ENCODE measurements at places on chromosomes 3 and 15.
A peak's percentile ranks its signal among the peaks of the same experiment; 100 is the strongest.

- no peak for DNase-seq
Observed at GRCh38 chr15:99702895-99703602, 30.2 kb downstream of the LYSMD4 start.

DNA sequence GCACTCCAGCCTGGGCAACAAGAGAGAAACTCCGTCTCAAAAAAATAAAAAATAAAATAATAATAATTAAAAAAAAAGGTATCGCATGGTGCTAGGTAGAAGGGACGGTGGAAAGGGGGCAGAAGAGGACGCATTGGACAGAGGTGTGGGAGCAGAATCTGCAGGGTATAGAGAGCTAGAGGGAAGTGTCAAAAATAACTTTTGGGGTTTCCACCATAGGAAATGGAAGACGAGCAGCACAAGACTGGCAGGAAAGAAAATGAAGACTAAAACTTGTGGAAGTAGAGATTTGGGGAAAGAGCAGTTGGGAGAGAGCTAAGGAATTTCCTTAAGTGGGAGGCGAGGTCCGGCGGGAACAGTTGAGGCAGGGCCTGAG lies 585 bp upstream of the MKRN2 start:
- no peak for DNase-seq

- no peak for DNase-seq
Observed at GRCh38 chr15:42507514-42507913, 12.1 kb downstream of the SNAP23 start.

DNA sequence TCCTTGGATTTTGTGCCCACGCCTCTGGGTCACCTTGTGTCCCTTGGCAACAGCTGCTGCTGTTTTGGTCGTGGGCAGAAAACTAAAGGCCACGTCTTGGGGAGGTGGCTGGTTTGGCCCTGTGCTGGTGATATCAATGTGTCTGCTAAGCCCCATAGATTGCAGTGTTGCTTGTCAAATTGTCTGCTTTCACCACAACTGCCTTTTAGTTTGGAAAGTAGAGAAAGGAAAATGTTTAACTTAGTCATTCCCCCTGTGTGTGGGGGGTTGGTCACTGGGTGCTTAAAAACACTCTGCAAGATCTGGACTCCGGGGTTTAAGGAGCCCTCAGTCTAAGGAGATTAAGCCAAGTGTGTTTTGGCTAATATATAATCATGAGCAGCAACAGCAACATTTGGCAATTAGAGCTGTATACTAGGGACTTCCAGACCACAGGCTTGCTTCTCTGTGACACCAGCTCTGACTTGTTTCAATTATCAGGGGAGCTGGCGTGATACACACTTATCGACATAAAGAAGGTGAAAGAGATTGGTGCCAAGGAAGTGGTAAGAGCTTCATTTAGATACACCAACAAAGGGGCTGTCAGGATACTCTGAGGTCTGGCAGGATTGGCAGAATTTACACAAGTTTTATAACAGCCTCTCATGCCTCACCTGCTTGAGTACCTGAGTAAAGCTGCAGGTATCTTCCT lies 3.5 kb downstream of the SMAD3 start:
- DNase-seq = no peak

GRCh38 chr3:196057760-196058331 lies 24.0 kb downstream of the TFRC start:
- no peak for DNase-seq

- DNase-seq = no peak
Observed at GRCh38 chr3:77412021-77412438, 372.1 kb downstream of the ROBO2 start.

GRCh38 chr3:179797192-179797591 lies 144.4 kb downstream of the USP13 start:
- DNase-seq = no peak

DNA sequence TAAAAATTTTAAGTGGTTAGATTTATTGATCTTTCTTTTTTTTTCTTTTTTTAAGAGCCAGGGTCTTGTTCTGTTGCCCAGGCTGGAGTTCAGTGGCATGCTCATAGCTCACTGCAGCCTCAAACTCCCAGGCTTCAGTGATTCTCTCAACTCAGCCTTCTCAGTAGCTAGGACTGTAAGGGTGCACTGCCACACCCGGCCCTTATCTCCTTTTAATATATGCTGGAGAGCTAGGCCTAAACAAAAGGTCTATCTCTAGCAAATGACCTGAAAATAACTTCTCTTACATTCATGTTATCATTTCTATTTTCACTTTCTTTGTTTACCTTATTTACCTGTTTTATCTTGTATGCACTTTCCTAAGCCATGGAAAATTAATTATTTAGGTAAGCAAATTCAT lies 35.2 kb upstream of the MELTF start:
- DNase-seq = no peak

GRCh38 chr3:77392181-77392580 lies 352.3 kb downstream of the ROBO2 start:
- no peak for DNase-seq

DNA sequence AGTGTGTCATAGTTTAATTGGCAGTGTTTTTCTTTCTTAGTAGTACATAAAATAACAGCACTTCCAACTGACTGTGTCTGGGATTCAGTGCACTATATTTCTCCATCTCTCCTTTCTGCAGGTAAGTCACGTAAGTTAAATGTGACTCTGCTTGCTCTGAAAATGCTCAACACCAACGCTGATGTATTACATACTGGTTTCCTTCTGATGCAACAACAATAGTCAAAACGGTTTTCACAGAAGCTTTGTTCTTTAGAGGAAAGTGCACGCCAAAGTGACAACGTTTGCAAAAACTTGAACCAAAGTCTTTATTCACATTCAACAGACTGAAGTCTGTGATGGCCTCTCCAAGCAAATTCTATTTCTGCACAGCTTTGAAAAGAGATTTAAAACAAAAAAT lies 707.1 kb upstream of the CFAP20DC start:
- DNase-seq = no peak

- no peak for DNase-seq
Observed at GRCh38 chr15:74920456-74920855, 13.8 kb upstream of the FAM219B start.

GRCh38 chr15:93862791-93863190 lies 368.6 kb upstream of the MCTP2 start:
- no peak for DNase-seq

- no peak for DNase-seq
Observed at GRCh38 chr15:74782259-74783071, 585 bp downstream of the CSK start.

DNA sequence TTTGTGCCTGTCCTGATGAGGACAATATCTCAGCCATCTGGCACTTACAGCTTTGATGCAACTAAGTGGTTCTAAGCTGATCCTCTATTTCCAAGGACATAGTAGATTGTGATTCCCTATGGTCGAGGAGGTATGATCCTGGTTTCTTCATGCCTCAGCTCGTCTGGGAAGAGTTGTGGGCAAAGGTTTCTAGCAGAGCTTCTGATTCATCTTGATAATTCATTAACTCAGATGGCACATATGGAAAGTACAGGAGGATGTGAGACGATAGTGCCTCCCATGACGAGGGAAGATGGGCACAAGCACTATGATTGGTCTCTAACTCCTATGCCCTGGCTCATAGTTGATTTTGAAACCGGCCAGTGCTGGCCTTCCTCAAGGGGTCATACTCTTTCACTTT lies 334.2 kb upstream of the SEMA6D start:
- DNase-seq = no peak

- peak; percentile 57 for DNase-seq
Observed at GRCh38 chr3:156291272-156292123, 171.1 kb downstream of the KCNAB1 start.

- no peak for DNase-seq
Observed at GRCh38 chr3:62718515-62719320, 156.5 kb downstream of the CADPS start.

DNA sequence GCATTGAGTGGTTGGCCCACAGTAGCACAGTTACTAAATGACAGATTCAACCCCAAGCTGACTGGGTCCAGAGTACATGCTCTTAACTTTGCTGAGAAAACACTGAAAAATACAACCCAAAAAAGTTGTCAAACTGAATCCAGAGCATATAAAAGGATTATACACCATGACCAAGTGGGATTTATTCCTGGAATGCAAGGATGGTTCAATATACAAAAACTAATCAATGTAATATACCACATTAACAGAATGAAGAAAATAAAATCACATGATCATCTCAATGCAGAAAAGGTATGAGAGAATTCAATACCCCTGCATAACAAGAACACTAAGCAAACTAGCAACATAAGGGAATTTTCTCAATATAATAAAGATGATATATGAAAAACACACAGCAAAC lies 98.5 kb downstream of the STAG1 start:
- DNase-seq = no peak

- DNase-seq = no peak
Observed at GRCh38 chr3:64827019-64827418, 139.2 kb upstream of the ADAMTS9 start.

- no peak for DNase-seq
Observed at GRCh38 chr15:67528513-67528912, 7.6 kb downstream of the C15orf61 start.

- DNase-seq = no peak
Observed at GRCh38 chr15:57012556-57012955, 94.1 kb downstream of the TCF12 start.

DNA sequence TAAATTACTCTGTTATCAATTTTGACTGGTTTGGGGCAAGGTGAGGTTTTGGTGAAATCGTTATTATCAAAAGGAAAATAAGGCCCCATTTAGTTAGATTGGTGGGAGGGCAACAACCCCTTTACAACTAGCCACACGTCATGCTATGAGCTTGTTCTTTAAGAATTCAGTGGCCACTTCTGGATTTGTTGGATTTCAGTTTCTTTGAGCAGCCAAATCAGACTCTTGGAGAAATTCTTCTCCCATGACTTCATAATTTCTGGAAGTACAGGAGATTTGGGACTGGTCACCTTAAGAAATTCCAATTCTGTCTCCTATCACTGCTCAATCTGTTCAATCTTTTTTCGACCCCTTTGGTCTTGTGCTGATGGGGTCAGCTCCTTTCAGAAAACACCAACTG lies 14.8 kb upstream of the WNT5A start:
- no peak for DNase-seq

DNA sequence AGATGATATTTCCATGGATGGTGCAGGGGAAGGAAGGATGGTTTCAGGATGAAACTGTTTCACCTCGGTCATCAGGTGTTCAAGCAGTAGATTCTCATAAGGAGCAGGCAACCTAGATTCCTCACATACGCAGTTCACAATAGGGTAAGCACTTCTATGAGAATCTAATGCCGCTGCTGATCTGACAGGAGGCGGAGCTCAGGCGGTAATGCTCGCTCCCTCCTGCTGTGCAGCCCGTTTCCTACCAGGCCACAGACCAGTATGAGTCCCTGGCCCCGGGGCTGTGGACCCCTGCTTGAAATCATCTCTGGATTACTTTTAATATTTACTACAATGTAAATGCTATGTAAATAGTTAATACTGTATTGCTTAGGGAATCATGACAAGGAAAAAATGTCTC lies 241.8 kb downstream of the ROBO2 start:
- DNase-seq = no peak

DNA sequence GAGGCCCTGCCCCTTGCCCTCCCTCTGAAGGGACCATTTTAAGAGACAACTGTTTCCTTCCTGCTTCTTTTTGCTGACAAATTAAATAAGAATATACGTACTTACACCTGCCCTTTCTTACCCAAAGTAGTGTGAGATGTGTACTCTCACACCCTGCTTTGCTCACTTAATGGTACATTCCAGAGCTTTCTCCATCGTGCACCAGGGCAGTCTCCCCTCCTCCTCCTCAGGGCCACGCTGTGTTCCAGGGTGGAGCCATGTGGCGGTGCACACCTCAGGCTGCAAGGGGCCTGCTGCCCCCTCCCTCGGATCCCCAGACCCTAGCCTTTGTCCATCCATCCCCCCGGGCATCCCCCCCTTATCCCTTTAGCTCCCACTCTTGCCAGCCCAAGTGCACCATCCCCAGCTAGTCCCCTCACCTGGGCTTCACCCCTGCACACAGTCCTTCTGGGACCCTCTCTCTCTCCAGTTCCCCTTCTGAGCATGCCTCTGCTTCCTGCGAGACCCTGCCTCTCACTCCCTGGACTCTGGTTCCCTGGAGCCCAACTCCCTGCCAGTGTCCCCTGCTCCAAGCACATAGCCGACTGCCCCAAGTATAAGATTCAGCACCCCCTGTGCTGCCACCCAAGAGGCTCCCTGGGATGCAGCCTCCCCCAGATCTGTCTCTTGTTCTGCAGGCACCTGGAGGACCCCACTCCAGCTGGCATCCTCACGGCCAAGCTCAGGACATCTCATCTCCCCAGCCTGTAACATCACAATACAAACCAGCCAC lies 89.5 kb upstream of the IQSEC1 start:
- no peak for DNase-seq

DNA sequence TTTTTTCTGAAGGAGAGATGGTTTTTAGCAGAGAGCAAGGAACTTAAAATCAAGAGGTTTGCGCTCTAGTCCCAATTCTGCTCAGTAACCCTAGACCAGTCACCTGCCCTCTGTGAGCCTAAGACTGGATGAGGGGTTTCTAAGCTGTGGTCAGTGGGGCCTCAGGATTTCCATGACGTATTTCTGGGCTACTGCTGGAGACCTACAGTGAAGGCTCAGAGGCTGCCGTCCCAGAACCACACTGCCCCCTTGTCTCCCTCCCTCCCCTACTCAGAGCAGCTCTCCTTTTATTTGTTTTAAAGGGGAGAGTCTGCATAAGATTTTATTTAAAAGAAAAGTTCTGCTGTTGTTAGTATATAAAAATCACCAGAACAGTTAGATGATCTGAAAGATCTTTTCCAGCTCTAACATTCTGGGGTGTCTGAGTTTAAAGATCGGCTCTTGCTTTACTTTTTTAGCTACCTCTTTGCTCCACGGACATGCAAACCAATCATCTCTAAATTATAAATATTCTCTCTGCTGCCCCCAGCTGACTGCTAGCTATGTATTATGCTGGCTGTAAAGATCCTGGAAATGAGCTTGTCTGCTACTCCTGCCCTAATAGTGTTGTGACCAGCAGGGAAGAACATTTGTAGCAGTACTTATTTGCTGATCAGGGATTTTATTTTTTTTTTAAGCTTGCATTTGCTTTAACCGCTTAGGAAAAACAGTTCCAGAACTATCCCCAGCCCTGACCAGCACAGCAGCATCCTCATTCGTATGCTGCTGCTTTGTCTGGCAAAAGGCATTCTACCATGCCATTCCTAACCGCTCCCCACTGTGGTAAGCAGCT lies 28.6 kb upstream of the NDUFB4 start:
- peak; percentile 61 for DNase-seq

DNA sequence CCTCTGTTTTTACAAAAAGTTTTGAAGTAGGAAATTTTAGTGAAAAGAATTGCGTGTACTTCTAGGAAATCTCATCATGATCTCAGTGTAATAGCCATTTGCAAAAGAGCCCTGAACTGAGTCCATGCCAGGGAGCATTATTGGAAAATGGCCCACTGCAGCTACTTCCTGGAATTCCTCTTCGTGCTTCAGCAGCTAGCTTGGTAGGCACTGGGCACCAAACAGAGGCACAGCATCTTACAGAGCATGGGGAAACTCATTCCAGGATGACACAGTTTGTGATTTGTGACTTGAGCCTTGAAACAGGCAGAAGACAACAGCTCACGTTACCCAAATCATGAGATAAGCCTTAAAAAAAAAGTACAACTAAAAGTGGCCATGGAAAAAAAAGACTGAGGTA lies 179.1 kb downstream of the WDR72 start:
- DNase-seq = no peak

- no peak for DNase-seq
Observed at GRCh38 chr3:42844412-42844713, 31.3 kb downstream of the CYP8B1 start.

All from NCI-H1694 treated with DMSO at 0.1 percent for 48 hours (cell line).